ENCODE measurements at places on chromosomes 16 and 17.

DNA sequence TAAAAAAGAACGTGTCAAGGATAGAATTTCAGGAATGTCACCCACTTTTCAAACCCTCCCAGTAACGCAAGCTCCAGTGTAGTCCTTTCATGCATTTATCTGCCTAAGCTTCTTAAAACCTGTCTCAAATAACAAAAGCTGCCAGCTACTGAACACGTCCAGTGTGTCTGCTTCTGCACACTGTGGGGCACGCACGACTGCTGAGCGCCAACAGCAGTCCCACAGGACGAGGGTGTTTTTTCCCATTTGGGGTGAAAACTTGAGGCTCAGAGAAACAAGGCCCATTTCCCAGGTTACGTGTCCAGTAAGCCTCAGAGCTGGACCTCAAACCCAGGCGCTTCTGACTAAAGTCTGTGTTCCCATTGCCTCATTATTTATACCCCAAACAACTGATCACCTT, 17.2 kb downstream of the NTAN1 start:
- no peak for DNase-seq

DNA sequence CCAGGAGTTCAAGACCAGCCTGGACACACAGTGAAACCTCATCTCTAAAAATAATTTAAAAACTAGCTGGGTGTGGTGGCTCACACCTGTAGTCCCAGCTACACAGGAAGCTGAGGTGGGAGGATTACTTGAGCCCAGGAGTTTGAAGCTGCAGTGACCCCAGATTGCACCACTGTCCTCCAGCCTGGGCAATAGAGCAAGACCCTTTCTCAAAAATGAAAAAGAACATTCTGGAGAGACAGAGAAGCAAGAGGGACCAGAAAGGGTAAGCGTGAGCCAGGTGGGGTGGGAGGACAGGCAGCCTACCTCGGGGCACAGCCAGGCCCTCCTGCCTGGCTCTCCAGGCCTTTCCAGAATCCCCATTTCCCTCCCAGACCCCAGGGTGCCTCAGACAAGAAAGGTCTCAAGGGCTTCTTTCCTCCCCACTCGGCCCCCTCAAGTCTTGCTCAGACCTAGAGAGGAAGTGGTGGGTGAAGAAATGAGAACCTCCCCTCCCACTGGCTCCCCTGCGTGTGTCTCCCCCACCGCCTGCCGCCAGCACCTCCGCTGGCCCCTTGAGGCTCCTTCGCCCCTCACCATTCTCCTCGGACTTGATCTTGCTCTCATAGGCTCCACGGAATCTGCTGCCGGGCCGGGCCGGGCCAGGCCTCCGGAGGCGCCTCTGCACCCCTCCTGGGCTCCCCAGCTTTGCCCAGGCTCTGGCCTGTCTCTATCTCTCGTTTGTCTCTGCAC, 503 bp downstream of the C16orf54 start:
- DNase-seq, result no peak

DNA sequence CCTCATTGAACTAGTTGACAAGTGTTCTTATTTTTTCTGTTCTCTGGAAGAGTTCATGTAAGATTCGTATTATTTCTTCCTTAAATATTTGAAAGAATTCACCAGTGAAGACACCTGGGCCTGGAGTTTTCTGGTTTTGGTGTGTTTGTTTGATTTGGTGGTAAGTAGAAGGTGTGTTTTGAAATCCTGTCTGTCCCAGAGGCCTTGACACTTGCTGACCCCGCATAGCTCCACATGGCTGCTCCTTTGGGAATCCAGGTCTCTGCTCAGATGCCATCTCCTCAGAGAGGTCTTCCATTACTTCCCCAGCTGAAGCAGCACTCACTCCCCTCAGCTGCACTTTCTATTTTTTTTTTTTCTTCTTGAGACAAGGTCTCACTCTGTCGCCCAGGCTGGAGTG, 5.7 kb upstream of the NUP93 start:
- no peak for DNase-seq

DNA sequence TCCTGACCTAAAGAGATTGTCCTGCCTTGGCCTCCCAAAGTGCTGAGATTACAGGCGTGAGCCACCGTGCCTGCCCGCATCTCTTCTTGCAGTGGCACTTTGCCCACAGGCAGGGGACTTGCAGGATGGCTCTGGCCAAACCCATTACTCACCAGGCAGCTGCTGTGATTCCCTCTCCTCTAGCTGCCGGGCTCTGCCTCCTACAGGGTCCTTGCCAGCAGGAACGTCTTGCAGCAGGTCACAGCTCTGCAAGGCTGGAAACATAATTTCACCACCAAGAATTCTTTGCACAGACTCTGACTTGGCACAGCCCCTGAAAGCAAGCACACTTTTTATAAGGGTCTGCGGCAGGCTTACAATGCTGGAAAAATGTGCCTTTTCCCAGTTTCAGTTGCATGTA, 20.3 kb downstream of the COX4I1 start:
- no peak for DNase-seq

DNA sequence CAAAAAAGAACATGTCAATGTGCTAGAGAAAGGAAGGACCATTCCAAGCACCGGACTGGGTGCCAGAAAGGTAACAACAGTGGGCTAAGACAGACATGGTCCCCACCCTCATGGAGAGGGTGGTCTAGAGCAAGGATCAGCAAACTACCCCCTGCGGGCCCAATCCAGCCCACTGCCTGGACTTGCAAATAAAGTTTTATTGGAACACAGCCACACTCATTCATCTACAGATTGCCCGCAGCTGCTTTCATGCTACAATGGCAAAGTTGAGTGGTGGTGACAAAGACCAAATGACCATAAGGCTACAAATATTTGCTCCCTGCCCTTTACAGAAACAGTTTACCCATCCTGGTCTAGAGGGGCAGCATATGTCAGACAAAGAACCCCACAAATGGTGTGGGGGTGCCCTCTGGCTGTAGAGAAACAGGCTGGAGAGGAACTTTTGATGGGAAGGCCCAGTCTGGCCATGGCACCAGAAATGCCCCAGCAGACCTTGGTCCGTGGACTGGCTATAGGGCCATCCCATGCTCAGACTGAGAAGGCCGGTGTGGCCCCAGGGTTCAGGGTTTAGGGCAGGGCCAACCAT, 15.2 kb downstream of the CDH5 start:
- no peak for DNase-seq

DNA sequence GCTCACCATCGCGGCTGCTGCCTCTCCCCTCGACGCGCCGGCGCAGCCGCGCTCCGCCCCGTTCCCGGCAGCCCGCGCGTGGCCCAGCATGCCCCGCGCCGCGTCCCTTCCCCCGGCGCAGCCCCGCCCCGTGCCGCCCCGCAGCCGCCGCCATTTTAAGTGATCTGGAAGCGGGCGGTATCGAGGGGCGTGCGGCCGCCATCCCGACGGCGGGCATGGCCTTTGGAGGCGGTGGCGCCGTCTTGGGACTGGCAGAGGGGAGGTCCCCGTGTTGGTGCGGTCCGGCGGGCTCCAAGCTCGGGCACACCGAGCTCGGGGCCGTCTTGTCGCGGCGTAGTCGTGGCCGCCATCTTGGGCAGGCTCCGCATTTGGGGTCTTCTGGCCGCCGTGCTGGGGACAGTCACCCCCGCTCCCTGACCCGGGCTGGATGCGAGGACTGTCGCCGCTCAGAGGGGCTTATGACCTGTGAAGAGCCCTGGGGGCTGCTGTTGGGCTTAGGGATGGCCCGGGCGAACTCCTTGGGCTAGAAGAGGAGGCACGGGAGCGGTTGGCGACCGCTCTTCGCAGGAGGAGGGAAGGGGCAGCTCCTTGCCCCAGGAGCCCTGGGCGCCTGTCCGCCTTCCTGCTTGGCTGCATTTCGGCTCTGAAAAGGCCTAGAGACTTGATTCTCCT, at the start of gene ELOB:
ELOB (minus strand) TSS at position 50 of the 672 bp plus-strand sequence; CDS start at position 9, 41 bp downstream.
- DNase-seq, result peak; percentile 75

- DNase-seq, result no peak
These were observed 58.2 kb downstream of the MYH11 start for GRCh38 chr16:15798671-15799070.

GRCh38 chr17:75457047-75457654, 716 bp downstream of the TMEM94 start:
- DNase-seq, result peak; percentile 35

DNA sequence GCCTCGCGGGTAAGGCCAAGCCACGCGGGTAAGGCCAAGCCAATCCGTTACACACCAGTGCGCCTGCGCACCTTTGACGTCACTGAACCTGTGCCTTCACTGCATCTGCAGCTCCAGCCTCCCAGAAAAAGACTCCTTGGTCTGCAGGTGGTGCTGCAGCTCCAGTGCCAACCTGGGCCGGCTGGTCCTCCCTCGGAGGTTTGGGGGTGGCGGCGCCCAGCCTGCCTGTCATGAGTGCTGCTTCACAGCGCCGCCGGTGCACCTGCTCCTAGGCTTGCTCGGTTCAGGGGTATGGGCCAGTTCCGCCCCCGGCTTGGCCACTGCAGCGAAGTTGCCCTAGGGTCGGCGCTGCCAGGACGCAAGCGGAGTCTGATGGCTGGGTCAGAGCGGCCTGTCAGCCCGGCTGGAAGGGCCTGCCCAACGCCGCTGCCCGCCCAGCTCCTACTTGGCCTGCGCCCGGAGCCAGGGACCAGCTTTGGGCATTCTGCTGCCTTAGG, 146.6 kb downstream of the USP22 start:
- peak; percentile 62 for DNase-seq

GRCh38 chr16:69083306-69083941, 22.0 kb upstream of the HAS3 start:
- no peak for DNase-seq

DNA sequence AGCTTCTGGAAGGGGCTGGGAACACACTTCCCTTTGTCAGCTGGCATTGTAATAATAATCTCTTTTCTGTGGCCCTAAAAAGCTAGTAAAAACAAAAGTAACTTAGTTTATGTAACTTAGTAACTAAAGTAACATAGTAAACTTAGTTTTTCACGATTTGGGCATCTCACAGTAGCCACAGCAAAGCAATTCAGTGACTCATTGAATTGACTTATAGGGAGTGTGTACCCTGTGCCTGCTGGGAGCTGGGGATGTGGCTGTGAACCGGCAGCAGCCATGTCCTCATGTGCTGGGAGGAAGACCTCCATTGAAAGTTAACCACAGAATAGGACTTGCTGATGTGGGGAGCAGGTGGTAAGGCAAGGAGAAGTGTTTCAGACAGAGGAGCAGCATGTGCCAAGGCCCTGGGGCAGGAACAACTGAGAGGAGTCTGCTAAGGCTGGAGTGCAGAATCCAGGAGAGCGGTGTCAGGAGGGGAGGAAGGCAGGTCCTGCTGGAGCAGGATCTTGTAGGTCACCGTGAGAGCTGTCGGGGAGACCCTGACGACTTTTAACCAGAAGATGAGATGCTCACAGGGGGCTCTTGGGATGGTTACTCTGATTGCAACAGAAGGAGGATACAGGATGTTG, 112.8 kb downstream of the PLCG2 start:
- no peak for DNase-seq

- DNase-seq, result no peak
These were observed 16.0 kb upstream of the CCL18 start for GRCh38 chr17:36048066-36048465.

- DNase-seq, result no peak
These were observed 197.1 kb downstream of the ABCC12 start for GRCh38 chr16:47958726-47959125.

DNA sequence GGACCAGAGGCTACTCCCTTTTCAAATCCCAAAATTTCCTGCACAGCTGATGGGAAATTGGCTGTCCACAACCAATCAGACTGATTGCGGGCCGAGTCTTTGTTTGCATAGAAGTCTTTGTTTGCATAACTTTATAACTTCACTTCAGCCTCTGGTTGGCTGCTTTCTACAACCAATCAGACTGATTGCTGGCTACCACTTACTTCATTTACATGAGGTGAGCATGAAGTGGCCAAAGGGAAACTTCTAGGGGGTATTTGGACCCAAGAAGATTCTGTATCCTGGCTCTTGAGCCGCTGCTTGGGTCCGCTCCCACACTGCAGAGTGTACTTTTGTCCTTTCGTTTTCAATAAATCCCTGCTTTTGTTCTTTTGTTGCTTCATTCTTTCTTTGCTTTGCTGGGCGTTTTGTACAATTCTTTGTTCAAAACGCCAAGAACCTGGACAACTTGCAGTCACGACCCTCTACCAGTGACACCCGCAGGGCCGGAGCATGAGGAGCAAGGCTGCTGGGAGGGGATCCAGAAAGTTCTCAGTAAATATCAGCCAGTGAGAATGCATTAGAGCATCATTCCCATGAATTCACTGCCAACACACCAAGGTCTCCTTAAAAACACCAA, 67.5 kb downstream of the IQCK start:
- no peak for DNase-seq

DNA sequence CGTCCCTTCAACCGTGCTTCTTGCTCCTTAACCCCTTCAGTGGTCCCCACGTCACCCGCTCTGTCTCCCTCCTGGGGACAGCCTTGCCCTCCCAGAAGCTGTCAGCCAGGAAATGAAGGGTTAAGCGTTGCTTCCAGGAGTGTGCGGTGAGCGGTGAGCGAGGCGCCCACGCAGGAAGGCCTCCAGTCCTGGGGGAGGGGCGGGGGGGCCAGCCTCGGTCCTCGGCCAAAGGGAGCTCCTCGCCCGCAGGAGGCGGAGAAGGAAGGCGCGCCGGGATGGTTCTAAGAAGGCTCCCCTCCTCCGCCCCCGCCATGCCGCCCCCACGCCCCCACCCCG, 2.3 kb downstream of the RBFOX3 start:
- DNase-seq, result no peak

GRCh38 chr17:57099165-57099564, 14.1 kb downstream of the AKAP1 start:
- DNase-seq, result no peak

- no peak for DNase-seq
These were observed 27.1 kb upstream of the PITPNM3 start for GRCh38 chr17:6583411-6583810.

- no peak for DNase-seq
These were observed 314.3 kb downstream of the C16orf95 start for GRCh38 chr16:87002717-87003413.

DNA sequence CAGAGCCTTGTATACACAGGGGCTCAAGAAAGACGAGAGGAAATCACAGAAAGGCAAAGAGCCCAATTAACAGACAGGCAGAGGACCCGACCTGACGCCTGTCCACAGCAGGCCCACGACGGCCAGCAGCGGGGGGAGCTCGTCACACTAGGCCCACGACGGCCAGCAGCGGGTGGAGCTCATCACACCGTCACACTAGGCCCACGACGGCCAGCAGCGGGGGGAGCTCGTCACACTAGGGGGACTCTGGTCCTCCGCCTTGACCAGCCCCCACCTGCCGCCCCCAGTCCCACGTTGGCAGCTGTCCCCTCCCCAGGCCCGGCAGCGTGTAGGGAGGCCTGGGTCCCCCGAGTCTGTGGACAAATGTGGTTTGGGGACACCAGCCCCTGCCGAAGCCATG, 23.7 kb upstream of the GNG13 start:
- DNase-seq, result no peak

DNA sequence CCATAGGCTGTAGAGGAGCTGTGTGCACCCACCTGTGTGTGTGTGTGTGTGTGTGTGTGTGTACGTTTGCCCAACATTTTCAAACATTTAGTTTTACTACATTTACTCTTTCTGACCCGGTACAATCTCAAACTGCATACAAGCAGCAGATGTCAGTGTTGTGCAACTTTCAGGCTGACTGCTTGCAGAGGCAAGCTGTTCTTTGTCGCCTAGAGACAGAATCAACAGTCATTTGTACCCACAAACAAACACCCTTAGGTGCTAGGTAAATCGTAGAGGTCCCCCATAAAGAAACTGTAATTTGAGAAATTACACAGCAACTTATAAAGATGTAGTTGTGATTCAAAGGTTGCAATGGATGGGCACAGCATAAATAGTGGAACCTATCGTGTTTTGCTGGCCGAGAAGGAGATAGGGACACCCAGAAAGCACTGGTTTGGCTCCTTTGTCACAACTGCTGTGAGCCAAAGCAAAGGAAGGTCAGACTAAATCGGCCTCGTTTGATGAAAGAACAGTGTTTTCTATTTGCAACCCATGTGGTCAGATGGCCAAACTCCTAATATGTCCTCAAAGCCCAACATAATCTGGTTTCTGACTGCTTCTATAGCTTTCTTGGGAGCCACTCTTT, 478.4 kb downstream of the TOX3 start:
- no peak for DNase-seq

Data from anterior cingulate cortex (tissue), 58 donors.